ENCODE measurements at places on chromosomes 1 and 21.

DNA sequence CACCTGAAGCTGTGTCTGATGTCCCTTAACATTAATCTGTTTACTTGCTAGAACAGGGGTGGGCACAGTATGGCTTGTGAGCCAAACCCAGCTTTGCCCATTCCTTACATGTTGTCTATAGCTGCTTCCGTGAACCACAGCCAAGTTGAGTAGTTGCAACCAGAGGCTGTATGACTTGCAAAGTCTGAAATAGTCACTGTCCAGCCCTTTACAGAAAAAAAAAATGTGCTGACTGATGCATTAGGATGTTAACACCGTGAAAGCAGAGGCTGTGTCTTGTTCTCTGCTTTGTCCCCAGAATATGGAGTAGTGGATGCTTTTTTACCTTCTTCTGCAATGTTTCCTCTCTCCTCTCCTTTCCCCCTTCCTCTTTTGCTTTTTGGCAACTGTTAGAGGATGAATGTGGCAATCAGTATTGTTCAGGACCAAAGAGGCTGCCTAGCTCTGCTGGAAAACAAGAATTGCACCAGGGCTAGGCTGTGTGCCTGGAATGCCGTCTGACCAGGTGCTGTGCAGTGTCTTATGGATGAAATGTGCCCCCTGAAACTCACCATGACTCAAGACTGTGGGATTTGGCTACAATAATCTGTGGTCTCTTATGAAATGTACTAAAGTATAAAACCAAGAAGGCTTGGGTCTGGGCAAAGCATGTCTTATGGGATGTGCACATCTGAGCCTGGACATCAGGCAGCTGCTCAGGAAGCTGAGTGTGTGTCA lies 79.6 kb upstream of the GCLM start:
- no peak for DNase-seq

GRCh38 chr1:204487256-204487615 lies 7.4 kb downstream of the PIK3C2B start:
- DNase-seq, result no peak

GRCh38 chr1:47382399-47382983 lies 33.6 kb upstream of the FOXE3 start:
- DNase-seq, result no peak

DNA sequence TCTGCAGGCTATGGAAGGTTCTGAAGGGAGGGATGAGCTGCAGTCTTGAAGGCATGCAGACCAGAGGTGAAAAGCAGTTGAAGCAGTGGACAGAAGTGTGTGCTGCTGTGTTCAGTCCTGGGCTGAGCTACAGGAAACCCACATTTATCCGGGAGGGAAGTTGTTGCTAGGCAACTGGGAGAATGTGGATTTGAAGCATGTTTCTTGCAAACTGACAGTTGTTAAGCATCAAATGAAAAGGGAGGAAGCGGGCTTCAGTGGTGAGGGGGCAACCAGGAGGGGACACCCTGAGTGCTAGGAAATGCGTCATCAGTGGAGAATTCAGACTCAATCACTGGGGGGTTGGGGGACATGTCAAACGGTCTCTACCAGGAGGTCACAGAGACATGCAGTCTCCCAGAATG lies 28.7 kb downstream of the ABCA4 start:
- DNase-seq, result no peak

GRCh38 chr1:24934310-24935195 lies 4.5 kb upstream of the RUNX3 start:
- DNase-seq, result no peak

DNA sequence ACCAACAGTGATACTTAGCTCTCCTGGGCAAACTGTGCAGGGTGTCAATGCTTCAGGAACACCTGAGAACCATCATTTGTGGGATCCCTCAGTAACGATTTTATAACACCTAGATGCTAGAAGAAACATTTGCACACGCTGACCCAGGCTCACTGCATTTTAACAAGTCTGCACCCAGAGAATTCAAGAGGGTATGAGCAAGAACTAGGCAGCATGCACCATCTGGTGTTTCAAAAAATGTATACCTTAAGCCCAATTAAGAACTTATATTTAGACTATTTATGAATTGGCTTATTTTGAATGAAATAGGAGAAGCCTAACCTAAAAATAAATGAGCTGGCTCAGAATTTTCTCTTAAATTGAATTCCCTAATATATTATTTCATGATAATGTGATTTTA lies 400.5 kb downstream of the GPATCH2 start:
- no peak for DNase-seq

DNA sequence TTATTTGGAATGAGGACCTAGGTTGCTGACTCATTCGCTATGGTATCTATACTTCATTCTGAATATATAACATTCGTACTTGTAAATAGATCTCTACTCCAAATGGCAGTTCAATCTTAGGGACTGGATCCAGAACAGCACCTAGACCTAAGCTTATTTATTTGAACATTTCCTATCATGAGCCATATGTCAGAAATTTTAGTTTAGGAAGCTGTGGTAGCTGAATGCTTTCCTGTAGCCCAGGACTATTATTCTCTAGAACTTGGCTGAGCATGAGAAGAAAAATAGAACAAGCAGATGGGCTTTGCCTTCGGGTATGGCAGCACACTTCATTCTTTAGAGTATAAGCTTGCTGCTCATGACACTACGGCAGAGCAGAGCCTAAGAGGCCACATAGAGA lies 1114.4 kb upstream of the B3GALT2 start:
- DNase-seq, result no peak

DNA sequence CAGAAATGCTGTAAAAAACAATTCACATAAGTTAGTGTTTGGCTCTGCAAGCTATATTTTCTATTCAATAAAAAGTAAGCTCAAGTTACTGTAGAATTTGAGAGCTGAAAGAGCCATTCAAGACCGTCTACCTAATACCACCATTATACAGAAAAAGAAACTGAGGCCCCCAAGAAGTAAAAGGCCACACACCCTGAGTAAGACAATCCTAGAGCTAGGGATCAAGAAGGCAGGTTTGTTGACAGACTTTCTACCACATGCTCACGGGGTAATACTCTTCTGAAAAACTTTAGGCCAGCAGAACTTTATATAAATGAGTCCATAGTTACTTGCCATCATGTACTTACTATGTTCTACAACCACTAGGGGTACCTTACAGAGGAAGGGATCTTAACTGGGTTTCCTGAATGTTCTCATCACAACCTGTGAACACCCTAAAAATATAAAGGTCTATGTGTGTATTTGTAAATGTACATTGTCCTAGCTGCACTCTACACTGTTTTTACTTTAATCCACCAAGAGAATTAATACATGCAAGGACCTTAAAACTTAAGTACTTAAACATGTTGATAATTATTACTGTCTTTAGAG lies 2.7 kb downstream of the PSMG1 start:
- DNase-seq, result no peak

GRCh38 chr1:43809097-43809673 lies 101.8 kb downstream of the ST3GAL3 start:
- no peak for DNase-seq

- no peak for DNase-seq
Measured at GRCh38 chr1:61079898-61080336, 2.4 kb upstream of the NFIA start.

DNA sequence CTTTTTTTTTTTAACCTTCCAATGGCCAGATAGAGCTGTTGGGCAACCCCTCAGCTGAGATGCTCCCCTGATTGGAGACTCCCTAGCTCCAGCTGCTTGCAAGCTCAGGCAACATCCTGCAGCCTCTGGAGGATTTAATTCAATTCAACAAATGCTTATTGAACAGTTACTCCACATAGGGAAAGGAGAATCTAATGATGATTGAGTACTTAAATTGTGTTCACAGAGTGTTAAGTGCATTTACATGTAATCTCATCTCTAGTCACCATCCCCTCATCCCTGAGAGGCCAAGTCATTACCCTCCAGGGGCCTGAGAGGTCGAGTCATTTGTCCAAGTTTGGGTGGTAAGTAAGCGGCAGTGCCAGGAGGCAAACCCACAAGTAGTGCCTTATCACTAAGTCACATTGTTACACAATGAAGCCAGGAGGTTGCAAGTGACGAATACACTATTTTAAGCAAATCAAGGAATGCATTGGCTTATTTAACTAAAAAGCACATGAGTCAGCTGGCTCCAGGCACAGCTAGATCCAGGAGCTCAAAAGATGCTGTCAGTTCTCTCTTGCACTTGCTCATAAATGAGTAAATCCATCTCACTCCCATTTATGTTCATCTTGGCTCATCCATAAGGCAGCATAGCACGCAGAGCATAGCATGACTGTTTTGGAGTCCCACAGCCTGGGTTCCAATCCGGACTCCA lies 64.3 kb downstream of the OPTC start:
- DNase-seq, result no peak

DNA sequence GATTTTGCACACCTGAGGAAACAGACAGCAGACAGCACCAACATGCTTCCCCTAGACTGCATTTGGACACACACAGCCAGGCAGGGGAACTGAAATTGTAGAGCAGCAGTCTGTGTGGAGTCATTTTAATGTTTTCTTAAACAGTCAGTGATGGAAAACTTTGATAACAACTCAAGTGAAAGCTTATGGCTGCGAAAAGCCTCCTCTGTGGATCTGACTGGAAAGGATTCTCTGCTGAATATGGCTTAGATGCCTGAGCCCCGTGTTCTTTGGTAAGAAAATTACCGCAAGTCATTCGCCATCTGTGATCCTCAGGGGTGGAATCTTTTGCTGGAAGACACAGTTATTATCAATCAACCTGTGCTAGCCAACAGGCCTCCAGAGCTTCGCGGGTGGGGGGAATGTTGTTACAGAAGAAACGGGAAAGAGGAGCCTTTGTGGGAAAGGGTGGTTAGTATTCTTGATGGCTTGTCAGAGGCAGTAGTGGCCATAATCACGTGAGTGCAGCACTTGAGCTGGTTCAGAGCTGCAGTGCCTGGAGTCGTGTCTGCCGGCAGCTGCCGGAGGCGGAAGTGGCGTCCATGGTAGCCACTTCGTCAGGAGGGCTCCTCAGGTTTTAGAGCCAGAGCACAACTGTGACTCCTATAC lies 204.7 kb downstream of the ST6GALNAC3 start:
- DNase-seq, result no peak

GRCh38 chr1:66271904-66272254 lies 262.1 kb upstream of the SGIP1 start:
- no peak for DNase-seq

GRCh38 chr1:230994860-230995259 lies 16.0 kb downstream of the ARV1 start:
- no peak for DNase-seq

DNA sequence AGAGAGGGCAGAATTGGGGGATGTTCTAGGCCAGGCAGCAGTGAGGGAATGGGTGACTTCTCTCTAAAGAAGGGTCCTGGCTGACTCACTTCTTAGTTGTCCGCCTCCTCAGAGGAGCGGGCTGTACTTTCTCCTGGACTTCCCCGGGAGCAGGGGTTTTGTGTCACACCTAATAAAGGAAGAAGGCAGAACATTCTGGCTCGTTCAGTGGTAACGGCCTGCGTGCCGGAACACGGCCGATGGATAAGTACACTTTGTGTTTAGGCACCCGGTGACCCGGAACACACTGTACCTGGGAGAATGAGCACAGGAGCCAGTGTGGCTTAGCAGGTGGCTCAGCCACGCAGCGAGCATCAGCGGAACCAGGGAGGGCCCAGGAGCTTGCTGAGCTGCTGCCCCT lies 84.7 kb downstream of the FBXO2 start:
- no peak for DNase-seq

DNA sequence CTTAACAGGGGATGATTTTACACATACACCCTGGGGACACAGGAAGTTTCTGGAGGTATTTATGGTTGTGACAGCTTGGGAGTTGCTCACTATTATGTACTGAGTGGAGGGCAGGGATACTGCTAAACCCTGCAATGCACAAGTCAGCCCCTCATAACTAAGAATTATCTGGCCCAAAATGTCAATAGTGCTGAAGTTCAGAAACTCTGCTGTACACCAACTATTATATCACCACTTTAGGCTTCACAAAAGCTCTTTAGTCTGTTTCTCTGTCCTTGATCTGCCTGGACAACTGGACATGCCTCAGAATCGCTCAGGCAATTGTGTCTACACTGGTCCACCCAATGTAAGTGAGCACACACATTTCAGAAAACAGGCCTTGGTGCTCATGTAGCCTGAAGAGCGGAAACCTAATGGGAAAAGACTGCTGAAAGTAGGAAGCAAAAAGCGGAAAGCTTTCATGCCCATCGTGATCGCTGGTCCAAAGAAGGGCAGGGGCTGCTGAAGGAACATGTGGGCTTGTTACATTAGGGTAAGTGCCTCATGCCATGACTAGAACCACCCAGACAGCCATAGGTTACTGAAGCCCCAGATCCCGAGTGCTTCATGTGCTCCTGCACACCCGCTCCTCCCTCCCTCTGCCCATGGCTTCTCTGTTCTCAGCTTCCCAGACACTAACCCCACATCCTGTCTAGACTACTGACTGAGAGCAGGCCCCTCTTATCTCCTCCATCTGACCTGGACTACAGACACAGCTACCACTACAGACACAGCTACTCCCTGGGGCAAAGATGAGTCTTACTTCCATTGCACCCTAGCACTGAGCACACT lies 73.5 kb downstream of the LRIG2 start:
- no peak for DNase-seq

GRCh38 chr1:183543619-183544204 lies 46.5 kb downstream of the NCF2 start:
- DNase-seq, result no peak

DNA sequence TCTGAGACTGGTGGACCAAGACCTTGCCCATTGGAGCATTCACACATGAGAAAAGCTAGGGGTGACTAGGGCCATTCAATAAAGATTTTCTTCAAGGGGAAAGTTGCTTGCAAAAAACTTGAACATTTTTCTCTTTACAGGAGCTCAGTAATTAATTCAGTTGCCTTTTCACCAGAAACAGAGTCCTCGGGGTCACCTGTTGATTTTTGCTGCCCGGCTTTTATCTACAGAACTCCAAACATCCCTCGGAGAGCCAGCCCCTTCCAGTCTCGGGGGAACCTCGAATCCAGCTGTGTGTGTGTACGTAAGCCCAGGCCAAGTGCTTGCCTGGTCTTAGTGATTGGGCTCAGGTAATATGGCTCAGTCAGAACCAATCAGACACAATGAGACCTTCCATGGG lies 47.5 kb downstream of the PCNX2 start:
- DNase-seq, result no peak

- no peak for DNase-seq
Measured at GRCh38 chr1:199762572-199762971, 264.9 kb upstream of the NR5A2 start.

DNA sequence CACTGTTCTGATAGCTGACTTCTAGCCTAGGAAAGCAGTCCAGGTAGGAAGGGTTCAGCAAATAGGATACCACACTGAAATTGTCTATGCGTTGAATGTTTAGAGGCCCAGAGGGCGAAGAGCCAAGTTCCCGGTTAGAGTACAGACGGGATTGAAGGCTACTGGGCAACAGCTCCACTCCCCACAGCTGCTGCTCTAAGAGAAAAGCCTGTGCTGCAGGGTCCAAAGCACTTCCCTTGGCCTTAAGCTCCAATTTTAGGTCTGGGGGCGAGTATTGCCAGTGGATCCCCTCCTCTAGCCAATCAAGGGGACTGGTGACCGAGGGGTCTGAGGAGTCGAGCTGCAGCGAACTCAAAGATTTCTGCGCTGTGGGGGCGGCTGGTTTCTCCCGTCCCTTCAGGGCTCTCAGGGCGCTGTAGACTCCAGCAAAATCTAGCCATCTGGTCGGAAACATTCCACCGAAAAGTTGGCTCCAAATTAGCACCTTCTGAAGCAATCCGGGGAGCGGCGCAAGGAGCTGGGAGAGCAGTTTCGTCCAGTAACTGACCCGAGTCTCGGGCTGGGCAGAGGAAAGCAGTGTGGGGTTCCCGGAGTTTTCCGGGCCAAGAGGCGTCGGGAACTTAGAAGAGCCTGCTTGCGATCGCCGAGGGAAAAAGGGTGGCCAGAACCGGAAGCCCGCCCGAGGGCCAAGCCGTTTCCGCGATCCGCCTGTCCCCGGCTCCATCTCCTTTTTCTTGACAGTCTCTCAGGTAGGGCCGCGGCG lies 748 bp downstream of the PPP1R15B start:
- DNase-seq, result no peak

All from stimulated activated CD4-positive, alpha-beta T cell treated with anti-CD3 and anti-CD28 coated beads, Interleukin-1b, Interleukin-23, amount 100 ng/mL, for 1 hour (primary cell).